CD4-positive, alpha-beta T cell treated with Interleukin-4 for 4 hours (primary cell): ENCODE measurements at places on chromosomes 4 and X.
A peak's percentile ranks its signal among the peaks of the same experiment; 100 is the strongest.

- peak; percentile 6 for DNase-seq
Observed at GRCh38 chrX:19566359-19567222, 51.3 kb upstream of the MAP3K15 start.

- no peak for DNase-seq
Observed at GRCh38 chr4:167031534-167032156, 202.6 kb downstream of the SPOCK3 start.

GRCh38 chrX:115226929-115227328, 7.0 kb downstream of the LRCH2 start:
- no peak for DNase-seq

DNA sequence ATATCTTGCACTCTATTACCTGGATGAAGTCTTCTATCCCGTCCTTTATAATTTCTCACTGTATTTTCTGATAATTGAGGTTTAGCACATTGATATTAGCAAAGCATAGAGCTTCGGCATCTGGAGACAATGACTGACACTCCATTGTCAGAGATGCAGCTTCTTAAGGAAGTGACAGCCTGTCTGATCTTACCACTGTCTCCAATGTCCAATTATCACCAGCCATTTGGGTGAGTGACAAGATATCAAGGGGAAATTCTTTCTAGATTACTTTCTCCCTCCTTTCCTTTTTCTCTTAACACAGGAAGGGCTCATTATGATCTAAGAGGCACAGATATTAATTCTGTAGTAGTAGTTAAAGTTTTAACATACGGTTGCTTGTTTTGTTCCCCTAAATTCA, 86.4 kb downstream of the LDB2 start:
- DNase-seq = no peak

- DNase-seq = no peak
Observed at GRCh38 chrX:120308558-120308957, 2.7 kb downstream of the TMEM255A start.
